OCI-LY7 (cell line): ENCODE measurements at places on chromosomes 12 and 14. TPM values are rescaled to one million over a fixed set of nuclear protein-coding genes. Genes with fewer than 3 reads are reported as not detected.
A peak's percentile ranks its signal among the peaks of the same experiment; 100 is the strongest.

Gene C12orf60
- 3.4 and 3.9 TPM in 2 replicates for total RNA-seq

Gene HPD
- total RNA-seq: not detected in 2 replicates

Gene CEP83
- 29.7 and 34.5 TPM in 2 replicates for total RNA-seq

Gene LIN52
- total RNA-seq: 16.9 and 18.0 TPM in 2 replicates

DNA sequence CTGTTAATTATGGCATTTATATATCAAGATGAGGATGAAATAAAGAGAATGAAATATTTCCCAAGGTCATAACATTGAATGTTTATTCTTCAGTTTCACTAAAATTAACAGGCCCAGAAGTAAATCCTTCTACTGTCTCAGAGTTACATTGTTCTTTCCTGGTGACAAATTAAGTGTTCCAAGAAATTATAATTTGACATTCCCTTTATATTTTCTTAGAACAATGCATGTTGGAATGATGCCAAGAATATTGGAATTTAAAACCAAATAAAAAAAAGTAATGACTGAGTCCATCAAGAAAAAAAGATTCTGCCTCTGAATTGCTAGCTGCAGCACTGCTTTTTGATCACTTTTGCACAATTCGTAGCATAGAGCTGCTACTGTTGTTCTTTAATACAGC lies 152.1 kb downstream of the METTL25 start:
- DNase-seq: no peak

DNA sequence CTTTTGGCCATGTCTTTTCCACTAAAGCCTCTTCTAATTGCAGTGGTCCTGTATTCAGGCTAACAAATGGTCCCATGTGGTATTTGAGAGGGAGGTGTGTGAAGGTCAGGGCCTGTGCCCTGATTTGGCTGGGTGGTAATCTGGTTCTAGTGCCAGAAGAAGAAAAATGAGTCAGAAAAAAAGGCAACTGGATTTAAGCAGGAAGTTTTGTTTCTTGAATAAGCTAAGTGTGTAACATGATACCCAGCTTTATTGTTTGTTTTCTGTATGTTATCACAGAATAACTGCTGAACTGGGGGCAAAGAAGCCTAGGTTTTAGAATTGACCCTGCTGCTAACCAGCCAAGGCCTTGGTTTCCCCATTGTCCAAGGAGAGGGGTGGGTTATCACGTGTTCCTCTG lies 134.0 kb downstream of the ANO6 start:
- DNase-seq: no peak

- DNase-seq: no peak
These were observed 40.6 kb downstream of the FNTB start for GRCh38 chr14:65027127-65027799.

- DNase-seq: no peak
These were observed 154.4 kb downstream of the FUT8 start for GRCh38 chr14:65566820-65567522.

- no peak for DNase-seq
These were observed at the start of gene PPFIA2 for GRCh38 chr12:81759190-81760051. PPFIA2 (minus strand) TSS chr12:81759350.

DNA sequence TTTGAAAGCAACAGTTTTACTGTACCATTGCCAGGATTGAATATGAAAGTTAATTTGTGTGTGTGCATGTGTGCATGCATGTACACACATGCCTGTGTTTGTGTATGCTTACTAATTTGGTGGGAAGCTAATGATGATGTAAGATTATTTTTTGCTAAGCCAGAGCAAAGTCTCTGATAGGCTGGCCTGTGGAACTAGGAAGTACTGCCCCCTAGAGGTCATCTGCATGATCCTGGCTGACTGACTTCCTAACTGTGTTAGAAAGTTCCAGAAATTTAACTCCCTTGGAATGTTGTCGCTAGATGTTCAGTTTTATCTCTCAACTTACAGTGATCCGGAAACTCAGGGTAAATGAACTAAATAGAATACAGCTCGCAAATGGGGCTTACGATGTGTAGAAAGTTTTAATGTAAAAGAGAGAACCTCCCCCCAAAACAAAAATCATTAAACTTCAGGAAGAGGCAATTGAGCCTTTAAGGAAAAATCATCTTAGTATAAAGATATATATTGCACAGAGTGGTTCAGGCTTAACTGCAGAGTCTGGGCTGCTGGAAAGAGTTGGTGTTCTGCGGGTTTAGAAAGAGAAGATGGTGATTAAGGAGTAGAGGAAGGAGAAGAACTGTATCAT lies 34.3 kb upstream of the SLC38A1 start:
- peak; percentile 60 for DNase-seq
